ENCODE measurements at places on chromosomes 3 and 15.

GRCh38 chr3:138497851-138498250 lies 63.4 kb downstream of the ESYT3 start:
- DNase-seq, result no peak

DNA sequence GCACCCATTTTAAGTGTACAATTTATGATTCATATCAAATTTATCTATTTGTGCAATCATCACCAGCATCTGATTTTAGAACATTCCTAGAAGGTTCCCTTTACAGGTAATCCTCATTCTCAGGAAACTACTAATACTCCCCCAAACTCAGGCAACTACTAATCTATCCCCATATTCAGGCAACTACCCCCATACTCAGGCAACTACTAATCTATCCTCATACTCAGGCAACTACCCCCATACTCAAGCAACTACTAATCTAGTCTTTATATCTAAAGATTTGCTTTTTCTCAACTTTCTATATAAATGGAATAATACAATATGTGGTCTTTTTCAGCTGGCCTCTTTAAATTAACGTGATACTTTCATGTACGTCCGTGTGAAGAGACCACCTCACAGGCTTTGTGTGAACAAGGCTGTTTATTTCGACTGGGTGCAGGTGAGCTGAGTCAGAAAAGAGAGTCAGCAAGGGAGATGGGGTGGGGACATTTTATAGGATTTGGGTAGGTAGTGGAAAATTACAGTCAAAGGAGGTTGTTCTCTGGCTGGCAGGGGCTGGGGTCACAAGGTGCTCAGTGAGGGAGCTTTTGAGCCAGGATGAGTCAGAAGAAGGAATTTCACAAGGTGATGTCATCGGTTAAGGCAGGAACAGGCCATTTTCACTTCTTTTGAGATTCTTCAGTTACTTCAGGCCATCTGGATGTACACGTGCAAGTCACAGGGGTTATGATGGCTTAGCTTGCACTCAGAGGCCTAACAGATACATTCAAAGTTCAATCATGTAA lies 1444.5 kb upstream of the CADM2 start:
- DNase-seq, result no peak

- no peak for DNase-seq
These were observed 1472.4 kb downstream of the SI start for GRCh38 chr3:163605915-163606314.

- DNase-seq, result no peak
These were observed 6.7 kb upstream of the ZBED2 start for GRCh38 chr3:111601810-111602209.

DNA sequence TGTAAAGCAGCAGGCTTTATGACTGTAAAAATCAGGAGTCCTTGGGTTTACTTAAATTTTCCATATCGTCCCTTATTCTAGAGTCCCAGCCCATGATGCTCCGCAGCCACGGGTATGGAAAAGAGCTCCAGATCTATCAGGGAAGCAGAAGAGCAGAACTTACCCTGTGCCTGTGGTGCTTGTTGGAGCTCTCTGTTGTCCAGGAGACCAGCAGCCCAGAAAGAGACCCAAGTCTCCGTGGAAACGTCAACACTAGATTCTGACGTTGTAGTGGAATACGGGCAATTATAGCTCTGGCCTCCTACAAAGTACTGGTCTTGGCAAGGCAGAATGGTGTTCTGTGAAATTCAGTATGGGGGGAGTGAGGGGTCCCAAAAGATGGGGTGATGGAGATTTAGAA lies 2.0 kb downstream of the GMNC start:
- no peak for DNase-seq

DNA sequence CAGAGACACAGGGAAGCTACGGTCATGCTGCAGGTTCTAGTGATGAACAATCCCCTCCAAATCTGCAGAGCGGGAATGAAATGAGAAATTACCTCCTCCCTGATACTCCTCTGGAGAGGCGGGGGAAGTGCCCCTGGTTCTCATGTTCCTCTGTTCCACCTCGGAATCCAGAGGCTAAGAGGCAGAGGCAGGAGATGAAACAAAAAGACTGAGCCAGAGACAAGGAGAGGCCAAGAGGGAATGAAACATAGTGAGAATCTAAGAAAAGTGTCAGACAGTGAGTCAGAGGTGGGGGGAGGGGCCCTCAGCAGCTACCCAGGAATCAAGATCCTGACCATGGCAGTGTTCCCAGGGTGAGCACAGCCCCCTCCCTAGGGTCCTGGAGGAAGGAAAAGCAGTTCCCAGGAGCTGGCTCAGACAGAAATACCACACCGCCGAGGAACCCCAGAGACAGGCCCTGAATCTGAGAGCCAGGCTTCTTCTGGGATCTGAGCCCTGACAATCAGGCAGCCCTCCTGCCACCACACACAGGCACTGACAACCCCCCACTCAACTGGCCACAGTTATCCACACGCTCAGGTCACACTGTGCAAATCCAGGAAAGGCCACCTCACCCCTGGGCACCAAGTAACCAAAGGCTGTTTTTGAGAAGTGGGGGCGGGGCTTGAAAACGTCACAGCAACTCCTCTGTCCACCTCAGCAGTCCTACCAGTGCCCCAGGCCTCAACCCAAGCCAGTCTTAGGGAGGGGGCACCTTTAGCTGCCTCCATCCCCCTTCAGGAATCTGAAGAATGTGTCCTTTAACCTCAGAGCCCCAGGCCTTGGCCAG lies 2.4 kb downstream of the CSRNP1 start:
- peak; percentile 69 for DNase-seq

DNA sequence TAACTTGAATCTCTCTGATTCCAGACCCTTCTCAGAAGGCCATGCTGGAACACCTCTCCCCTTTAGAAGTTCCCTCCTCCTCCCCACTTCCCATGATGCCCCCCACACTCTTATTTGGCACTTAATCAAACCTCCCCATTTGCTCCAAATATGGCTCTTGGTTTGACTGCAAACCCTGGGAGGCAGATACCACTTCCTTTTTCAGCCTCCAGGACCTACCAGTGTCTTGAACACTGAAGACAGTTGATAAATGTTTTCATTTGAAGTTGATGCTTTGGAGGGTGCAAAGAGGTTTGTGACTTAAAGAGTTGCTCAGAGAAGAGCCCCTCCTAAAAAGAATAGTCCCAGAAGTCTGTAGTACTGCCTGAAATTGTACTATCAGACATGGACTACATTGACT lies 61.5 kb downstream of the SEMA5B start:
- no peak for DNase-seq

DNA sequence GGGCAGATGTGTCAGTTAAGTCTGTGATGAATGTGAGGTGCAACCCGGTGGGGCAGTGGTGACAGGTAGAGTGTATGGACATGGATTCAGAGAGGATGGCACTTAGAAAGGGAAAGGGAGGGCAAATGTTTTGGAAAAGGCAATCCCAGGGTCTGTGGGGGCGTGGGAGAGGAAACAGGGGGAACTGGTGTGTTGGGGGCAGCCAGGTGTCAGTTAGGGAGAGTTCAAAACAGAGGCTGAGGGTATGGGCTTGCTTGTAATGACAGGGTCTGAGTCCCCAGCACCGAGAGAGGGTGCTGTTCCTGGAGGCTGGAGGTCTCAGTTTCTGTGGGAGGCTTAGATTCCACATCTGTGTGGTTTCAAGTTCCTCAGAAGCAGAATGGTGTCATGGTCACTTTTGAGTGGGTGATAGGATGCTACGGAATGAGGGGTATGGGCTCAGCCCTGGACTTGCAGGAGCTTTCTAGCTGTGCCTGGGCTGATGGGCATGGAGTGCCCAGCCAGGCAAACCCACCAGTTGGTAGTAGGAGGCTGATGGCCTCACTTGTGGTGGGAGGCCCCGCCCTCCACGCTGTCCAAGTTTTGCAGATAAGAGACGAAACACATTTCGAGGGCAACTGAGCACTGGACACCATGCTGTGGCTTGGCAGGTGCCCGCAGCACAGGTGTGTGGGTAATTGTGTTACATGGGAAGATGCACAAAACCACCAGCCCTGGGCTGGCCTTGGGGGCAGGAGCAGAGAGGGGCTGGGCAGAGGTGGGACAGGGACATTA lies 209.4 kb downstream of the RPLP1 start:
- peak; percentile 49 for DNase-seq

- DNase-seq, result no peak
These were observed 136.5 kb downstream of the TPRA1 start for GRCh38 chr3:127454051-127454450.

DNA sequence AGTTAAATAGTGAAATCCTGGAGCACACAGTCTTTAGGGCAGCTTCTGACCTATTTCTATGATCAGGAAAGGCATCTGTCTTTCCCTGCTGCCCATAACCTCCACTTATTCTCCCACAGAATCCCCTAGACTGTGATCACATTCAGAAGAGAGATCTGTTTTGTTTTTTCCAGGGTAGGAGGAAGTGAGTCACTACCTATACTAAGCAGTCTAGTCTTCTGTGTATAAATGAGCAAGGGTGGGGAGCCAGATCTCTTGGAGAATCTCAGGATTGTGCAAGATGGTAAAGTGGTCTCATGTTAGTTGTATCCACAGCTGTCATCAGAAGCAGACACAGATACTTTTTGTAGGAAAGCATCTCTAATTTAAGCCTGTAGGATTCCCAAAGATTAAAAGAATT lies 11.8 kb upstream of the FBXO22 start:
- peak; percentile 50 for DNase-seq

DNA sequence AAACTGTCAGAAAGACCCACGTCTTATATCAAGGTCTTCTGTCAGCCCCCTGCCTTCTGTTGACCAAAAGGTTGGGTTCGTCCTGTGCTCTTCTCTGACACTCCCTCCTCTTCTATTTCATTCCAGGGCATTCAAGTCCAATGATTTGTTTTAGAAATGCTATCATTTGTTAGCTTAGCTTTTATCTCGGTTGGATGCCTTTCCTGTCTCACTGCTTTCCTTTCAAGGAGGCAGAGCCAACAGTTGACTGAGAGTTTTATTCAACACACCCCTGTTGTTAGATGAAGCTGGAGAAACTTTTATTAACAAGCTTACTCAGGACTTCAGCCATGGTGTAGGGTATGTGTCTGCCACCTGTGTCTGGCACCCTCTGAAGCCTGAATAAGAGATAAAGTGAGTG lies 112.0 kb upstream of the SLC7A14 start:
- no peak for DNase-seq

- DNase-seq, result no peak
These were observed 11.1 kb downstream of the RUVBL1 start for GRCh38 chr3:128112357-128112968.

- no peak for DNase-seq
These were observed 91.2 kb downstream of the SEMA5B start for GRCh38 chr3:122936335-122936734.

- peak; percentile 77 for DNase-seq
These were observed 6.5 kb upstream of the TBC1D23 start for GRCh38 chr3:100254168-100254777.

DNA sequence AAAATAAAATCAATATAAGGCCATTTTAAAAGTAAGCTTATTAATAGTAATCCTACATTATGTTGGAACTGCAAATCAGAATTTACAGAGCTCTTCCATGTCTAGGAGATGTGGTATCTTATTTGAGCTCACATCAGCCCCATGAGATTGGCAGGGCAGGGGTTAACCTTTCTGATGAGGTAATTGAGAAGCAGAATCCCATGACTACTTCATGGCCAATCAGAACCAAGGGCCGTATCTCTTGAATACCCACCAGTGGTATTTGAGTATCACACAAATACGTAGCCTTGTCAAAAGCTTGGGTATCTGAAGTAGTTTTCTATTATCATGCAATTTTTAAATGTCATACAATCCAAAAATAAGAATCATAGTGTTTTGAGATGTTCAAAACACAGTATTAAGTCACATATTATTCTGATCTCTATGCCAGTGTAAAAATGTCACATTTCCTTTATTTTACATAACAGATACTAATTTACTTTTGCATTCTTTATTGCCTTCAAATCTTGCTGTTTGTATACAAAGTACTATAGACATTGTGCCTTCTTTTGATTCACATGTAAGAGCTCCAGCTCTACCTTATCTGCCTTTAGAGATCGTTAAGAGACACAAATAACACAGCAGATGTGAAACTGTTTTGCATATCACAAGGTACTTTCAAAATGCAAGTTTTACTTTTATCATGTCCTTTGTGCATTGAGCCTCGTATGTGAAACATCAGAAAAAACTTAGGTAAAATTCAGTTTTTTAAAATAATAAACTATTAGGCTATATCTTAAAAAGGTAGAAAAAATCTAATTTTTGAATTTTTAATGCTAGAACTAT lies 251.7 kb upstream of the GOLGA6L4 start:
- no peak for DNase-seq

DNA sequence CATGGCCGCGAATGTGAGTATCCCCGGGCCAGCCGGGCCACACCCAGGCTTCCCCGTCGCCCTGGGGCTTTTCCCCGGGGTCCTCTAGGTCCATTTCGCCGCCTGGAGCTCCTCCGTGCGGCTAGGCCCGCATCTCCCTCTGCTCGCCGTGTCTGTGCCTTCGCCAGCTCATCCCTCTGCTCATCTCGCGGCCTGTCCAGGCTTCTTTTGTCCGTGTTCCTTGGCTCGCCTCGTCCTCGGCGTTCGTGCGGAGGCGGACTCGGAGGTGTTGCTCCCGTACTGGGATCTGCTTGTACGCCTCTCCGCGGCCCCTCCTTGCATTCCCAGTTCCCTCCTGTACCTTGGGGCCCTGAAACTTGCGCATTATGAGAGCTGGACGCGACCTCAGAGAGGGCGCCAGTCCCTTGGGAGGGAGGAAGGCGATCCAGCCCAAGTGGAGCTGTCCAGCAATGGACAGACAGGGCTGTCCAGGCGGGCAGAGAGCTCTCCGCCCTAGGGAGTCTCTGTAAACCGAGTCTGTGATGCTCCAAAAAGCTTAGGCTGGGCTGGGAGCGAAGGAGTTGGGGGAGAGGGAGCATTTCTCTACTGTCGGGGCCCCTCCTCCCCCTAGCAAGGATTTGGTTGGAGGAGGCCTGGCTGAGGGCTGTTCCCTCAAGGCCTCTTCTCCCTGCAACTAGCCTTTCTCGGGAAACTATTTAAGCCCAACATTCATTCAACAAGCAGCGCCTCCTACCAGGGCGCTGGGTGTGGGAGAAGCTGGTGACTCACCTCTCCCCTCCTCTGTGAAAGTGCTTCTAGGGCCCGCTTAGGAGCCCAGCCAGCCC lies 553 bp downstream of the TMEM43 start:
- DNase-seq, result peak; percentile 74

DNA sequence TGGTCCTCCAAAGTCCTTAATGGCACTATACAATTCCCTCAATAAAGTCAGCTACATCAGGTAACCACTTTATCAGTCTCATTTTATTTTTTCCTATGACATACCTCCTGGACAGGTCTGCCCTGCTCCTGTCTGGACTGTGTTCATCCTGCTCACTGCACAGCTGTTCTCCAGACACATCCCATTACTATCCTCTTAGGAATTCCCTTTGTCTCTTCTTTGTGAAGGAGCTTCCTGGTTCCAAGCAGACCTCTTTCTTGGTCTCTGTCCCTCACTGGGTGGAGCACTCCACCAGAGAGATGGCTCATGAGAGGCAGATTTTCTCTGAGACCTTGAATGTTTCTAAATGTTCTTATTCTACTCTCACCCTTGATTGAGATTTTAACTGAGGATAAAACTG lies 60.1 kb downstream of the KY start:
- DNase-seq, result no peak

DNA sequence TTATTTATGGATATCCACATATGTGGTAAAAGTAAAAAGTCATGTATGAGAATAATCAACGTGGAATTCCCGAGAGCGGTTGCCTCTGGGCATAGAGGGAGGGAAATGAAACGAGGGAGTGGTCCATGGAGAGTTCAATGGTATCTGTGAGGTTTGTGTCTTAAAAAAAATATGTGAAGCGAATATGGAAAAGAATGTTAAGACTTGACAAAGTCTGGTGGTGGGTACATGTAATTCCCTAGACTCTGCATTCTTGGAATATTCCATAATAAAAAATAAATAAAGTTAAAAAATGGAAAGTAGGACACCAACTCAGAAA lies 28.4 kb downstream of the FAM43A start:
- no peak for DNase-seq

Measured in suppressor macrophage (primary cell).